Thoracic aorta (tissue), 2 donors: ENCODE measurements at places on chromosomes 5 and 9. TPM values are rescaled to one million over a fixed set of nuclear protein-coding genes. Genes with fewer than 3 reads are reported as not detected.

The ADAMTS16 gene
- not detected for total RNA-seq

- no peaks in the 10 kb centered on the region for H3K27me3 ChIP-seq
- no peak overlapping the region for H3K4me3 ChIP-seq
- no peaks in the 10 kb centered on the region for H3K36me3 ChIP-seq
- no peak overlapping the region for H3K27ac ChIP-seq
- no peak for DNase-seq
Observed at GRCh38 chr9:126724226-126724625, 80.6 kb upstream of the ZBTB43 start.

DNA sequence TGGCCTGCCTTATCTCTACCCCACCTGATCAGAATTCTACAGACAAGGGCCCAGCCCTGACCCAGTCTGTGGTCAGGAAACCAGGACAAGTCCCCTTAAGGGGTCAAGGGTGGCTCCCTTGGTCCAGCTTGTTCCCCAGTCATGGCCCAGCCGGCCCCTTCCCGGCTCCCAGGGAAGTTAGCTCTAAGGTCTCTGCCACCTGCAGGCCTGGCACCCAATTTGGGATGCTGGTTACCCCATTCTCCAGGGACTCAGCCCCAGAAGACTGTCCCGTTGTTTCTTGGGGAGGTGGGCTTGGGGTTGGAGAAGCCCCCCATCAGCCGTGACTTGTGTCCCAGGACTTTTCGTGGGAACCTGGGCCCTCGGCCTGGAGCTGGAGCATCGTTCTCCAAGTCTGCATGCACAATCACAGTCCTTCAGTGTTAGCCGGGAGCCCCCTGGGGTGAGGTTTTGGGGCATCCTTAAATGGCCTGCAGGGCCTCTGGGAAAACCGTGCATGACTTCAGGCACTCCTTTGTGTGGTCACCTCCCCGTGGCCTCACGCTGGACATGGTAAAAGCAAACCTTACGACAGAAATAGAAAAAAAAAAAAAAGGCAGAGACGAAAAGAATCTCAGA, 150.8 kb upstream of the PHYKPL start:
- no peak for DNase-seq
- no peaks in the 10 kb centered on the region for H3K4me1 ChIP-seq
- H3K27ac ChIP-seq: no peak overlapping the region
- no peaks in the 10 kb centered on the region for H3K27me3 ChIP-seq

DNA sequence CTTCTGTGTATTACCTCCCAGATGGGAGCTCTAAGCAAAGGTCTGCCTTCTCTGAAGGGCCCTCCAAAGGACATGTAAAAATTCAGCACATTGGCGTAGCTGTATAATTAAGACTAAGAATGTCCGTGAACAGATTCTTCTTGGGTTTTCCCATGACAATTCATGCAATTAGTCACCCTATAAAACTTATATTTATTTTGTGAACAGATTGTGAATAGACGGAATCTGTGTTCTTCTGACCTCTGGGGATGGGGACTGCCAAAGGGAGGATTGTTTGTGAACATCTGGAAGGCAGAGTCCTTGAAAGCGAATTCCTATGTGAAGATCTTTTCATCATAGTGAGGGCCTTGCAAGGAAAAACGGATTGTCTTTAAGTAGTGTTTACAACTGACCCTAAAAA, 111.3 kb downstream of the EGFLAM start:
- no peaks in the 10 kb centered on the region for H3K36me3 ChIP-seq
- H3K27ac ChIP-seq: no peak overlapping the region
- H3K4me3 ChIP-seq: no peak overlapping the region
- DNase-seq: no peak
- H3K27me3 ChIP-seq: no peaks in the 10 kb centered on the region

GRCh38 chr5:138946241-138946623, 71.1 kb upstream of the LRRTM2 start:
- no peak overlapping the region for H3K27ac ChIP-seq
- DNase-seq: no peak
- peaks cover 15% of the 10 kb centered on the region for H3K4me1 ChIP-seq
- no peaks in the 10 kb centered on the region for H3K27me3 ChIP-seq
- H3K4me3 ChIP-seq: no peak overlapping the region

GRCh38 chr5:137760294-137760693, 6.1 kb upstream of the HNRNPA0 start:
- no peaks in the 10 kb centered on the region for H3K27me3 ChIP-seq
- no peaks in the 10 kb centered on the region for H3K36me3 ChIP-seq
- DNase-seq: no peak
- peaks cover under 1% of the 10 kb centered on the region for H3K4me1 ChIP-seq
- no peak overlapping the region for H3K4me3 ChIP-seq
- H3K27ac ChIP-seq: peak overlapping the region; percentile 59

- no peaks in the 10 kb centered on the region for H3K27me3 ChIP-seq
- H3K27ac ChIP-seq: no peak overlapping the region
Observed at GRCh38 chr5:78487846-78488245, 127.4 kb downstream of the SCAMP1 start.

DNA sequence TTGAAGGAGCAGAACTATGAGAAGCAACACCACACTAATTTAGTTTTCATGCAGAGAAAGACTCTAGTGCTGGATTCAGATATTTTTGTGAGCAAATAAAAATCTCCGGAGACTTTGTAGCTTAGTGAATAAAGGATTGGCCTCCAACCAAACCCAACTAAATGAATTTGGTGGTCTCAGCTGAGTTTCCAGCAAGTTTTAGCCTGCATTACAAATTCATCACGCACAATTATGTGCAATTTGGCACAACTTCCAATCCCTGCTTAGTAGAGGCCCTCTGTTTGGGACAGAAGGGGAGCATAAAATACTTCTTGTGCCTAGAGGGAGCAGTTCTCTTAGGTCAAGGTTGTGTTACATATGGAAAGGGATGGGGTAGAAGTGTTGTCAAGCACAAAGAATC, 112.3 kb upstream of the ADAMTSL1 start:
- H3K27ac ChIP-seq: no peak overlapping the region
- H3K4me1 ChIP-seq: peaks cover 6% of the 10 kb centered on the region
- no peaks in the 10 kb centered on the region for H3K27me3 ChIP-seq
- H3K4me3 ChIP-seq: no peak overlapping the region
- no peaks in the 10 kb centered on the region for H3K36me3 ChIP-seq

The LCN9 gene
- not detected for total RNA-seq

- no peak for DNase-seq
- no peak overlapping the region for H3K27ac ChIP-seq
- H3K27me3 ChIP-seq: no peaks in the 10 kb centered on the region
- no peak overlapping the region for H3K4me3 ChIP-seq
- H3K4me1 ChIP-seq: no peaks in the 10 kb centered on the region
Observed at GRCh38 chr9:101387871-101388506, 3.2 kb upstream of the BAAT start.

The FAM221B gene
- total RNA-seq: not detected

- no peak overlapping the region for H3K27ac ChIP-seq
- H3K4me3 ChIP-seq: no peak overlapping the region
- H3K4me1 ChIP-seq: peaks cover 16% of the 10 kb centered on the region
- no peak for DNase-seq
- no peaks in the 10 kb centered on the region for H3K27me3 ChIP-seq
- peaks cover 3% of the 10 kb centered on the region for H3K36me3 ChIP-seq
Observed at GRCh38 chr9:76390656-76391055, 3.6 kb downstream of the RFK start.

DNA sequence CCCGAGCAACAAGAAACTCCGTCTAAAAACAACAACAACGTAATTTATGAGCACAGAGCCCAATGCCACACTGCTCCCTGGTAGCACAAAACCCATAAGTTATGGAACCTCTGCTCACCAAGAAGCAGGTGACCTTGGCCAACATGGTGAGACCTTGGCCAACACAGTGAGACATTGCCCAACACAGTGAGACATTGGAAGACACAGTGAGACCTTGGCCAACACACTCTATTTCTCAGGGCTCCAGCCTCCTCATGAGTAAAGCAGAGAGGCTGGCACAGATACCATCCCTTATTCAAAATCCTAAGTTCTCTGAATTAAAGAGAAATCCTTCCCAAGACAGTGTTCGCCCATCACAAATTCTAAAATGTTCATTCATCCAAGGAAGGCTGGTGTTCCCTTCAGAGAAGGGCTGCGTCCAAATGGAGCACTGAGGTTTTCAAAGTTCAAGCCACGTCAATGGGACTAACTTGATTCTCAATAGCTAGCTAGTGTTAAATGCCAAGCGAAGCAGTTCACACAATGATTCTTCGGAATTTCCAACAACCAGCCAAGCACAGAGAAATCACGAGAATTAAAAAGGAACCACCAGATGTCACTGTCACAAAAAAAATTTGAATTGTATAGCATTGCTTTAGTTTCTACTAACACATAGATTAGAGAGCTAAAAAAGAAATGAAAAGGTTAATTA, 29.5 kb downstream of the TTC39B start:
- H3K27ac ChIP-seq: peak overlapping the region; percentile 31
- no peaks in the 10 kb centered on the region for H3K27me3 ChIP-seq
- H3K4me1 ChIP-seq: peaks cover 11% of the 10 kb centered on the region
- no peak overlapping the region for H3K4me3 ChIP-seq
- H3K36me3 ChIP-seq: no peaks in the 10 kb centered on the region
- no peak for DNase-seq

The NNT gene
- 28.9 TPM for total RNA-seq

The OR1Q1 gene
- total RNA-seq: not detected

The SPINK13 gene
- total RNA-seq: not detected
